ENCODE measurements at places on chromosomes 11 and 22.

- no peak for DNase-seq
Measured at GRCh38 chr11:94066901-94067429, 45.8 kb downstream of the HEPHL1 start.

DNA sequence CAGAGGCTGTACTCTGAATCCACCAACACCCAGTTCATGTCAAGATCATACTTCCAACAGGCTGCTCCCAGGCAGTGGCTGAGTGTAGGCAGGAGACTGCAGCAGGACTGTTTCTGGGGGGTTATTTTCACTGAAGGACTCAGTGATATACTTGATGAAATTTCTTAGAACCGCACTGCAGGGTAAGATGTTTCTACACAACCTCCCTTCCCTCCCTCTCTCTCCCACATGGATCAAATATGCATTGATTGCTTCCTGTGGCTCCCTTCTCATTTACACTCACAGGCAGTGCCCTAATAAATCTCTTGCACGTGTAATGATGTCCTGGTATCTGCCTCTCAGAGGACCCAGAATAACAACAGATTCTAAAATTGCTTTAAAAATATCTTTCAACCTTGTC, 251.3 kb upstream of the CCDC179 start:
- no peak for DNase-seq

- no peak for DNase-seq
Measured at GRCh38 chr11:119153049-119153818, 4.4 kb downstream of the ABCG4 start.

- DNase-seq: no peak
Measured at GRCh38 chr11:33651555-33651954, 49.1 kb downstream of the C11orf91 start.

DNA sequence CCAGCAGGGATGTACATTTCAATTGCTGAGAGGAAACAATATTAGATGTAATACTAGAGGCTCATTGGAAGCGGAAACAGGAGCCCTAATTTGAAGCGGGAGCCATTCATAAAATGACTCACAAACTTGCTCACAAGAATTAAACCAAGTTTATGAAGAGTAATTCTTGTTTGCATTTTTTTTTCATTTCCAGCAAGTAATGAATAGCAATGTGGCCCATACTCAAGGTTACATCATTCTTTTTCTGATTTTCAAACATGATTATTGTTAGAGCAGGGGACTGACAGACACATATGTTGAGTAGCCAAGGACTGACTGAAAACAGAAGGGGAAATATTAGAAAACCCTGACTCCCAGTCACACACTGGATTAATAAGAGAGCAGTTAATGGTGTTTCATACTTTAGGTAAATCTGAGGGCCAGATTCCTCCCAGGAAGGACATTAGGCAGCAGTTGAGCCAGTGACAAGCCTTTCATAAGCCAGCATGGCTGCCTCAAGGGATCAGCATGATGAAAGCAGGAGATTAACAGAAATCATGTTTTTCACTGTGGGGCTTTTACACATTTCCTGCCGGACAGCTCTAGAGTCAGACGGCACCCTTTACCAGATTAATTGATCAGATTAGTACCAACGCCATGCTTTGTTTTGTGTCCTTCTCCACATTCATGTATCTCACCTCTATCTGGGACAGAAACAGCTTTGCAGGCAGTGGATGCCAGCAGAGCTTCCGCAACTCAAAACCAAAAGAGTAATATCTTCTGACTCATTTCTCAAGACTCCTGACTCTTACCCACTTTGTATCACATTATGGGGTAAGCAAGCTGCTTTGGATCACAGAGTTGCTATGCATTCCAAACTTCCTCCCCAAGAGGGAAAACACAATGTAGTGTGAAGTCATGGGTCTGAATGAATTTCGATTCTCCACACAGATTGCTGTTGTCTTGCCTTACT, 831.6 kb downstream of the KCNA4 start:
- no peak for DNase-seq

DNA sequence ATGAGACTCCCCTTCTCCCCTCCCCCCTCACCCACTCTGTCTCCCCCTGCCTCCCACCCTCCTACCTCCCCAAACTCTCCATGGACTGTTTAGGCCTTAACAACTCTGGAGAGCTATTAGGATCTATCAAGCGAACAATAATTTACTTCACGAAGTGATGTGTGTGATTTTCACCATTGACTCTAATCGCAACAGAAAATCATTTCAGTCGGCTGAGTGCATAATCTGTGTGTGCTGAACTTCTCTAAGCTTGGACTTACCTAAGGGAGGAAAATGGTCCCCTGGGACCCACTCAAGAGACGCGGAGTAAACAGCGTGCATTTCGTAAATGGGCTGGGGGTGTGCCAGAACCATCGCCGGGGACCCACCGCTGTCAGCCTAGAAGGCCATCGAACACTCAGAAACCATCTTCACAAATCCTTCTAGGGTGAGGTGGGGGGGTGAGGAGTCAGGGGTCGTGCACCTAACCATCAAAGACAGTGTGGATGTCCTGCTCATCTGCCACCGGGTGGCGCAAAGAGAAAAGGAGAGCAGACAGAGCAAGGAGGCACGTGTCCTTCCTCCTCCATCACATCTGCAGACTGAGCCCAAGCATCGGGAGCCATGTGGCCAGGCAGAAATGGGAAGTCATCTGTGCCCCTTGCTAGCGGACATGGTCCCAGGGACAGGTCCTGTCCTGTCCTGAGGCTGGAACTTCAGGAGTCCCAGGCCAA, 62.1 kb upstream of the NUP50 start:
- DNase-seq: peak; percentile 86

DNA sequence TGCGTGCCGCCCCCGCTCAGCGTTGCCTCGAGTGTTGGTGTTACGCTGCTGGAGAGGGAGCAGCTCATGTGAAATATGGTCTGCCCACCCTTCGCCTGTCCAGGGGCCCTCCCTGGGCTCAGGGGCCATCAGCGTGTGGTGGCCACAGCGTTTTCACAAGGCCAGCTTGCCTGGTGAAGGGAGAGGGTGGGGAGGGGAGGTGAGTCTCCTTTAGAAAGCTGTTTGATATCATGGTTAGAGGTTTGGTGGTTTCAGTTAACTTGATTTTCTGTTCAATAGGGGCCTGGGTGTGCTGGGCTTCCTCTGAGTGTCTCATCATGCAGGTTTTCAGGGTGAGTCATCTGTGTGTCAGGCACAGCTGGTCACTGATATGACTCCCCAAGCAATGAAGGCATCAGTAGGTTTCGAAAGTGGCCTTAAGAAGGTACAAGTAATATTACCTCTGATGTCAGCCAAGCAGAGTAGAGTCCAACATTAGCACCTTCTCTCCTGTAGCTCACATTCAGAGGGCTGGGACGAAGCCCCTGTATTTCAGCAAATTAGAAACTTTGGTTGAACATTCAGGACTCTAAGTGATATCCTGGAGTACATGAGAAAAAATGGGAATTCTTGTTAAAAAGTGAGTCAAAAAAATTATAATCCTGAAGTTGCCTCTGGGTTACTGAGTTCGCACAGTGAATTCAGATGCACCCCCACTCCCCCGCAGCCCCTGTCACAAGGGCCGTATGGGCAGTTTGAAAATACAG, 172.5 kb downstream of the TBC1D22A start:
- DNase-seq: peak; percentile 79

- DNase-seq: no peak
Measured at GRCh38 chr22:38418589-38418988, 36.4 kb downstream of the KCNJ4 start.

DNA sequence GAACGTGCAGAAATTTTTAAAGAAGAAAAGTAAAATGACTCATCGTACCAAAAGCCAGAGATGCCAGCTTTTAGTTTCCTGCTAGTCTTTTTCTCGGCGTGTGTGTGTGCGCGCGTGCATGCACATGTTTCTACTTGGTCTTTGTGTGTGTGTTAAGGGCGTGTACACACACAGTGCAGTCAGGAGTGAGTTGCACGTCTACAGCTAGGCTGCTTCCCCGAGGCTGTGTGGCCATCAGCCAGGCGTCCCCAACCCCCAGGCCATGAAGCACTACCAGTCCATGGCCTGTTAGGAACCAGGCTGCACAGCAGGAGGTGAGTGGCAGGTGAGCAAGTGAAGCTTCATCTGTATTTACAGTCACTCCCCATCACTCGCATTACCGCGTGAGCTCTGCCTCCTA, 36.4 kb downstream of the KCNQ1 start:
- DNase-seq: no peak

DNA sequence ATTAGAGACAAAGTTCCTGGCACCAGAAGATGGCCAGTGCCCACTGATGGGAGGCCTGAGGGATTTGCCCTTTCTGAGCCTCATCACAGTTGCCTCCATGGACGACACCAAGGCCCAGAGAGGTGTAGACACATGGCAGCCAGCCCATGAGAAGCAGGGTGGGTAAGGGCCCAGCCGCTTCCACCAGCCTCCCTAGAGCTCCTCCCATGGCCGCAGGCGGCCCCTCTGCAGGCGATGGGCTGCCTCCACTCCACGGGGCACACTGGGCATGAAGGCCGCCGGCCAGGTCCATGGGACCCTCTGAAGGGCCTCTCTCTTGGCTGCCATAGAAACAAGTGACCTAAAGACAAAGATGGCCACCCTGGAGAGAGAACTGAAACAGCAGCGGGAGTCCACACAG, 14.5 kb downstream of the CCDC157 start:
- no peak for DNase-seq

- DNase-seq: no peak
Measured at GRCh38 chr22:36953239-36954080, 40.0 kb downstream of the CSF2RB start.

GRCh38 chr11:62573006-62573591, 592 bp downstream of the EEF1G start:
- DNase-seq: peak; percentile 27

All from suppressor macrophage treated with lipopolysaccharide for 4 hours (primary cell).